ENCODE measurements at places on chromosomes 3 and 15.

GRCh38 chr3:17355591-17355990 lies 386.8 kb downstream of the TBC1D5 start:
- DNase-seq, result no peak

DNA sequence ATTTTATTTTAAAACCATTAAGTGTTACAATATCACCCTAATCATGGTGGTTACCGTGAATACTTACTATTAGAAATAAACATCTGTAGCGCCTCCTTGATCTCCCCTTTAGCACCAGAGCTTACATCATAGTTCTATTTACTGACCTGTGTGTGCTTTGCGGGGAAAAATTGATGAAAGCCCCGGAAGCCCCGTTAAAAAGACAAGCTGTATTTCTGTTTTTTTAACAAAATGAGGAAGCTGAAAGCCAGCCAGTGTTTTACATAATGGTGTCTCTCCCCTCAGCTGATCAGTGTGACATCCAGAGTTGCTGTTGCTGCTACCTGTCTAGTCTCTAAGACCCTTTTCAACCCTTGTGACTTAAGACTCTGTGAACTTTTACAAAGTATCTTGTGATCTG lies 100.8 kb downstream of the OPA1 start:
- no peak for DNase-seq

DNA sequence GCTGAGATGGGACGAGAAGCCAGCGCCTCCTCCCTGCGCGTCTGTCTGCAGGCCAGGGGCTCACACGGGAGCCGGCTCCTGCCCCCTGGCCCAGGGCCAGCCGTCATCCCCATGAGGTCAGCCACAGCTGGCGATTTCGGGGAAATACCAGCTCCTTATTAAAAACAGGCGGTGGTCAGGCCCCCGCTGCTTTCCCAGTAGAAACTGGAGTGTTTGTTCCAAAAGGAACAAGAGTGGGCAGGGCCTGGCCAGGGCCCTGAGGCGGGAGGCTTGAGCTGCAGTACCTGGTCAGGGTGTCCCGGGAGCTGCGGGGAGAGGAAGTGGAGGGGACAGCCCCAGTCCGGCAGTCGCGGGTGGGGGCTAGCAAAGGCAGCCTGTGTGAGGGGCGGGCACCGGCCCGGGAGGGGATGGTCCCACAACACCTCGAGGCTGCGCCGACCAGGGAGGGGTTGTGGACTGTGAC lies 17.8 kb downstream of the MYL3 start:
- no peak for DNase-seq

DNA sequence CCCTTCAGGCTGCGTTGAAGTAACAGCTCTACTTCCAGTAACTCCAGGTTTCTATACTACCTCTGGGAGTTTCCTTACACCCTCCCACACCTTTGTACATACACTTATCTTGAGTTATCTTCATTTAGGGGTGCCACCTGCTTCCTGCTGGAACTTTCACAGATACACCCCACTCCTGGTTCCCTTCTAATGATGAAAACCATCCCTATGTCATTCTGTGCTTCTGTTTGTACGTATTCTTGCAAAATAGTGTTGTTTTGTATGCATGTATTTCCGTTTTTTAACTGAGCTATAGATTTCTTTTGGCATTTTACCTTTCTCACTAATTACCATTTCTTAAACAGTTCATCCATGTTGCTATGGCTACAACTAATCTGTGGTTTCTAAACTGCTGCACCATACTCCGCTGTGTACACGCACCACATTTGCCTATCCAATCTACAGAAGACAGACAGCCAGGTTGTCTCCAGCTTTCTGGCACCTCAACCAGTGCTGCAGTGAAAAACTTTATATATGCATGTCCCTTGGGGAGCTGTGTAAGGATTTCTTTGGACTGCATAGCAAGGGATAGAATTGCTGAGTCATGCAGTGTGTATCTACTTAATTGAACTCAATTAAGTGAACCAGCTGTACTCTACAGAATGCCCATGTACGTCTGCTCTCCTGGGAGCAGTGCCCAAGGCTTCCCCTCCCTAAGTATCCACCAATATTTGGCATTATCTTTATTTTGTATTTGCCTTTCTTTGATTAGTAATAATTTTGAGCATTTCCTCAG lies 61.4 kb upstream of the ST8SIA2 start:
- DNase-seq, result no peak

- DNase-seq, result no peak
Observed at GRCh38 chr3:102122527-102122926, 273.2 kb downstream of the NFKBIZ start.

- DNase-seq, result peak; percentile 94
Observed at GRCh38 chr3:29426302-29427226, 145.7 kb downstream of the RBMS3 start.

DNA sequence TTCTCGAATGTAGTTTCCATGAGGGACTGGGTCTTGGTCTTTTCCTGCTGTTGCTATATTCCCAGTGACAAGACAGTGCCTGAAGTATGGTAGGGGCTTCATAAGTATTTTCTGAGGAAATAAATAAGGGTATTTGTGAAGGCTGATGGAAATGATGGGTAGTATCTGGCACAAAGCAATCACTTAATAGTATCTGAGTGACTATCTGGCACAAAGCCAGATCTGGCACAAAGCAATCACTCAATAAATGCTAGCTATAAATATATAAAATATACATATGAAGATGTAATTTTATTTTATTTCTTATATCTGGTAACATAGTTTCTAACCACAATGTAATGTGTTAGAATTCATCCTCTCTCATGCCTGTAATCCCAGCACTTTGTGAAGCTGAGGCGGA lies 20.7 kb upstream of the PROK2 start:
- no peak for DNase-seq
